ENCODE measurements at places on chromosomes 6 and 20.
A peak's percentile ranks its signal among the peaks of the same experiment; 100 is the strongest.

- DNase-seq = no peak
Measured at GRCh38 chr20:48489046-48489463, 338.7 kb downstream of the PREX1 start.

GRCh38 chr6:158152659-158153058 lies 15.4 kb downstream of the SERAC1 start:
- no peak for DNase-seq

- DNase-seq = no peak
Measured at GRCh38 chr20:59003836-59004492, 3.1 kb downstream of the CTSZ start.

DNA sequence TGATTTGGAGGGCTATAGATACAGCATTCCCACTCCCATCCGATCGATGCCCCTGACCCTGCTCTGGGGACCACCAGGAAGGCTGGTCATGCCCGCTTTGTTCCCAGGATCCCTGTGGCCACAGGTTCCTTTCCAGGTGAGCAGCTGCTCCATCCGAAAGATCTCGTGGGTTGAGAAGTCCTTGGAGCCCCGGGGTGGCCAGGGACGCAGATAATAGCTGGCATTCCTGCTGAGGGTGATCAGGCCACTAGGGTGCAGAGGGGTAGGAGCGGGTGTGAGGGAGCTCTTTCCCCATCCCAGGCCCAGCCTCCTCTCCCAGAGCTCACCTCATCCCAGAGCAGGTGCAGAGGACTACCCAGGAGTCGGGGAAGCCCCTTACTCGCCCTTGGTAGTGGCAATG lies 7.4 kb downstream of the ADAM33 start:
- DNase-seq = no peak

DNA sequence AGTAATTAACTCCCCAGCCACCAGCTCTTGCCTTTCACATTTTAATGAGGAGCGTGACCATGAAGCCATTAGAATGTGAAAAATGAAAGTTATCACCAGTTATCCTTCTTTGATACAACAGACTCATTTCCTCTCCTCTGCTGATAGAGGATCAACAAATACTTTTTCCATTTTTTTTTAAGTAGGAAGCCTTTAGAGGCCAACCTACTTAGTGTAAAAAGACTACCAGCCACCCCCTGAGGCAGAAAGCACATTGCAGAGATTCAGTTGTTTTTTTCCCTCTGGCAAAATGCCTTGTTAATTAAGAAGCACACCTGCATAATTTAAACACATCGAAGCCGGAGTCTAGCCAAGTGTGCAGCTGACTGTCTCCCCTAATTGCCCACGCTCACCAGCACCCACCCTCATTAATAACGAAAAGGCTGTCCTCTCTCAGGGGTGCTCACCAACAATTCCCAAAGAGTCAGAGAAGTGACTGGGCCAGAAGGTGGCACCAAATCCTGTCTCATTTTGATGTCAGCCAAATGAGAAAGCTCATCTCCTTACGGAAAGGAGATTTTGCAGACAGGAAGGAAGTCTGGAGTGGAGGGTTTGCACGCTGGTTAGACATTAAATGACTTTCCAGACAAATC lies 60.9 kb upstream of the MC3R start:
- peak; percentile 22 for DNase-seq

- DNase-seq = no peak
Measured at GRCh38 chr6:163427498-163428254, 13.2 kb downstream of the QKI start.

GRCh38 chr6:147022041-147022440 lies 182.2 kb upstream of the STXBP5 start:
- no peak for DNase-seq

DNA sequence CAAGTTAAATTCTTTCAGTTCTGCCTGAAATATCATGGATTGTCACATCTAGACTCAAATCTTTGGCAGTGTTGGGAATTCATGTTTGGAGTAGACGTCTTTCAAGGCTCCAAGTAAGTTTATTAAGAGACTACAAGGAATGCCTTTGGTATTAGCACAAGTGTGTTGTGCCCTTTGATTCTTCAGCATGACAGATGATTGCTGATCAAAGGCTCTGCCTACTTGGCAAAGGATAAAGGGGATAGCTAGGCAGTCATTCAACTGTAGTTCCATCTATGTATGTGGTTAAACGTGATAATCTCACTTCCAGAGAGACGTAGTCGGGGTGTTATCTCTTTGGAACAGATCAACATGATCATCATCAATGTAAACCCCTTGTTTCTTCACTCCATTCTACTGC lies 86.2 kb downstream of the SPTLC3 start:
- DNase-seq = no peak

GRCh38 chr20:4435225-4435624 lies 286.5 kb upstream of the PRND start:
- no peak for DNase-seq

GRCh38 chr6:44216677-44217331 lies at the start of gene MYMX:
Gene MYMX, plus strand, starts transcription at chr6:44216926. Its CDS starts 546 bp downstream, at chr6:44217472.
- no peak for DNase-seq

All from NCI-H1436 treated with DMSO at 0.1 percent for 48 hours (cell line).